SK-MEL-5 (cell line): ENCODE measurements at places on chromosomes 12 and 14. TPM values are rescaled to one million over a fixed set of nuclear protein-coding genes. Genes with fewer than 3 reads are reported as not detected.

DNA sequence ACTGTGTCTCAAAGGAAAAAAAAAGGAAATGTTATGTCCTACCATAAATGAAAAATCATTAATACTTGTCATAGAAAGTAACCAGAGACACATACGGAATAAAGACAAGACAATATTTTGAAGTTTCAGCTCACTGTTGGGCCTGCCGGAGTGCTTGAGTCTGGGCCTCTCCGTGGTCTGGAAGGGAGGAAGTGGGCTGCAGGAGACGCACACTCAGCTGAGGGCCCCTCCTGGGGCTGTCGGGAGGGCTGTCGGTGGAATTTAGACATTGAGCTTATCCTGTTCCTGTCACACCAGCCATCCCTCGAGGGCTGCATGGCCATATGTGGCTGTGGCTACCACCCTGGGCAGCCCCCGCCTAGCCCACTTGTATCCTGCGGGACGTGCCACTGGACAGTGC is 80.6 kb downstream of the DDX51 start:
- no peak for DNase-seq

GRCh38 chr12:116143909-116144308 is 133.6 kb downstream of the MED13L start:
- no peak for DNase-seq

DNA sequence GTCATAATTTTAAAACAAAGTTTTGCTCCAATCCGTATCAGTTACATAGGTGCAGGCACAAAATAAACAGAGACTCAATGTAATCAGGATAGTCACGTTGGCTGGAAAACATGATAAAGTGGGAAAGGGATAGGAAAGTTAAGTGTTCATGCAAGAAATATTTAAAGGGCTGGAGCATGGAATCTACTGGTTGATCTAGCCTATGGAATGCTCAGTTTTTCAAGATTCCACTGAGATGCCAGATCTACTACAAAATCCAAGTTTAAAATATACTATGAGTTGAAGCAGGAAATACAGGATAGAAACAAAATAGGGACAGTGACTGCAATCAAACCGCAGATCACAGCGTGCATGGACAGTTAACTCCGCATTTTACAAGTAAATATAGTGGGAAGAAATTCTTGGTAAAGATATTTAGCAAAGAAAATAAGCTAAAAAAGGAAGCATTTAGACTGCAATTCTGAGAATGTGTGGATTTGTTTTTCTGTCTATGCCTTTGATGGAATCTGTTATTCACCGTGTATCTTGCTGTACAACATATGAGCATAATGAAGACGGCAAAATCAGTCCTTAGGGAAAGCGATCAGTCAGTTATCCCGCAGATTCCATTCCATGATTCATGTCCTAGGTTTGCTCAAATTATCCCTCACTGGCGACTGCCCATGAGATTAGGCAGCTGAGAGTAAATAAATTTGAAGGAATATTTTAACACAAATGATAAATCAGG is 1044.3 kb downstream of the FLRT2 start:
- no peak for DNase-seq

DNA sequence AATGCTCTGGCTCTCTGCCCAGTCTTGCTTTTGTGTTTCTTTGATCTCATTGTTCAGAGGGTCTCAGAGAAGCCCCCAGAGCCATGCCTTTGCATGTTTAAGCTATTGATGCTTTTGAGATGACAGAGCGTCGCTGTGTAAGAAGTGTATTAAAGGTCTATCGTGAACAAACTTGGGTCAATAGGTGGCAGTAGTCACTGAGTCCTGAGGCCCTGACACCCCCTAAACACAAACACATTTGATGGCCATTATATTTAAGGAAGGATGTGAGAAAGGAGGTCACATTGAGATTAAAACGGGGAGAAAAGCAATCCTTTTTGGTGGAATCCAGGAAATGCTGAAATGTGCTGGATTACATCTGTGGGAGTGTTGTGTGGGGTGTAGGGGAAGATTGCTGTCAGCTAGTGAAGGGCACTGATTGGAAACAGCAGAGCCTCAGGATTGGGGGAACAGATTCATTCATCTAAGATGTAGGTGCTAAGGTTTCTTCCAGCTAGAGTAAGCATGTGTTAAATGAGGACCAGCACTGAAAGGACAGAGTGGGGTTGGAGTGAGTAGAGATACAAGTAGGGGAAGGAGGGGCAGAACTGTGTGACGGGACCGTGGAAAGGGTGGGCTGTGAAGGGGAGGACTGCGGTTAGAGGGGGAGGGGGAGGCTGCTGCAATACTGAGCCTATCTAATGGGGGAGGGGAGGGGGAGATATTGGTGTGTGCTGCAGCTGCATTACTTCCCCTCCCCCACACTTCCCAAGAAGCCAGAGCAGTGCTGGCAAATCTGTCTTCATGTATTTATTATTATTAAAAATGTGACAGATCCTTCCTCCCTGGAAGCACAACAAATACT is 12.7 kb downstream of the NGDN start:
- no peak for DNase-seq

DNA sequence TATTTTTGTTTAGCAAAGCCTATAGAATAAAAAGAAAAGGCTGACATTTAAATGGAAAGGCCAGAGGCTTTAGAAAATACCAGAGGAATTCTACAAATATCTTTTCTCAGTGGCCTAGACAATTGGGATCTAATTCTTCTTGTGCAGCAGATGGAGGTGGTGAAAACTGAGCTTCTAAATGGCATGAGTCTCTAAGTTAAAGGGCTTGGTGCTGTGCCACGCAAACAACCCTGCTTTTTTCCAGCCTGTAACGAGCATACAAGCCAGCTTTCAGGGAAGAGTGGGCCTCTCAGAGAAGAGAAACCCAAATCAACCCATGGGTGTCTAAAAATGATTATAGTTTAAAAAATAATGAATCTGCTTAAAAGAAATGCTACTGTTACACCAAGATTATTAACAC is 237.9 kb upstream of the NAV3 start:
- no peak for DNase-seq

- no peak for DNase-seq
Measured at GRCh38 chr14:61573748-61574513, 121.4 kb upstream of the HIF1A start.

LRTM2 gene
- not detected in 2 replicates for total RNA-seq

SMIM41 gene
- not detected in 2 replicates for total RNA-seq

DNA sequence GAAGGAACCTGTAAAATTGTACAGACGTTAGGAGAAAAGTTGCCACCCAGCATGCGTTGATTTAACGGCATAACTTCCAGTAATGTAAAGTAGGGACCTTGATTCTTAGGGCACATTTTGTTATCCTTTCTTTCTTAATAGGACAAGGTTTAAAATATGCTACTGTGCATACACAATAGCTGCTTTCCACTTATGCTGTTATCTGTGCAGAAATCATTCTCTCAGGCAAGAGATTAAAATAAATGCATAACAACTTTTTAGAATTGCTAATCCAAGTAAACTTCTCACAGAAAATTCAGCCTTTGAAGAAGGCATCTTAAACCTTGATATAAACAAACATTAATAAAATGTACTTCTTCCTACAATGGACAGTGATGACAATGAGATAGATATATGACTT is 16.0 kb upstream of the PTCSC3 start:
- no peak for DNase-seq

GRCh38 chr12:48969833-48970701 is 1.5 kb downstream of the WNT10B start:
- no peak for DNase-seq

DNA sequence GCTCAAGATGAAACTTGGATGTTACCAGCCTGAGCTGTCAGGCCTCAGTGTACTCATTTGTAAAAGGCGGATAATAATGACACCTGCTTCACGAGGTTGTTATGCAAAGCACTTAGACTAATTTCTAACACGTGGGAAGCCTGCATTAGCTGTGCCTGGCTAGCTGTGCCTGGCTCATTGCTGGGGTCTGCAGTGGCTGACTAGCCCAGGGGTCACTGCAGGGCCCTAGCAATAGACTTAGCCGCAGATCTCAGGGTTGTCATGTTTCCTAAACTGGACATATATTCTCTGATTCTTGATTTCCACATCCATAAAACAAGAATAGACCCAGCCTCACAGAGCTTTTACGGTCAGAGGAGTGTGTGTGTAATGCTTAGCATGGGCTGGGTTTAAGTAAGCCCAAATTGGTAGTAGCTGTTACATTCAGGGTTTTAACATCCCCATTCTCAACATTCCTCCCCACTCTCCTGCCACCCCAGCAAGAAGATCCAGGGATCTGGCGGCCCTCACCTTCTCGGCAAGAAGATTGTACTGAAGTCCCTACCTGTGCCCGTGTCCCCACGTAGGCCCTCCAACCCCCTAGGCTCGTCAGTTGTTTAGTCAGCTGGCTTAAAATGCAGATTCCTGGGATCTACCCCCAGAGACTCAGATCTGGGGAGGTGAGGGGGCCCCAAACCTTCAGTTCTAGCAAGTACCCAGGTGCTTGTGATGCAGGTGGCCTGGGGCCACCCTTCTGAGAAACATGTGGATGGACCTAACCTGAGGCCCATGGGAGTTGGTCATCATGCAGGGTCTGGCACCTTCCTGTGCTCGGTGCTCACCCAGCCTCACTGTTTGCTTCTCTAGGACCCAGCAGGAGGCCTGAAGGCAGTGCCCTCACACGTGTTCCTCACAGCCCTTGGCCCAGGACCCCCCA is 8.6 kb downstream of the NR4A1 start:
- no peak for DNase-seq

GRCh38 chr12:38838056-38838850 is 67.1 kb downstream of the CPNE8 start:
- DNase-seq, result no peak

TGM1 gene
- 0.08 TPM in 1 of 2 replicates, not detected in the other for total RNA-seq

KRT78 gene
- 0.34 TPM in 1 of 2 replicates, not detected in the other for total RNA-seq

DNA sequence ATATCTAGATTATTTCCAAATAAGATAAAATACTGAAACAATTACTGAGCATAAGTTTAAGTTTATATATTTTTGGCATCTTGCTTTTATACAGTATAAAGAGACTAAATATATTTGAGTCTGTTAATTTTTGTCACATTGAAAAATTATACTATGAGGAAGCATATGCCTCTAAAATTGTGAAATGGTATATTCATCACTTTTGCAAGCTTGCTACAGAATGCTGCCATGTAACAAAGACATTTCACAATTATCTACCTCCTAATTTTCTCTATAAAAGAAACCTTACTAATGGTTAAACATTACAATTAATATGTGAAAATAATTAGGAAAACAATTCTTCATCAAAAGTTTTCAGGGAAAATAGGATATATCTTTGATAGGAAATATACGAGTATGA is 22.7 kb upstream of the MUCL1 start:
- no peak for DNase-seq

LTBP2 gene
- total RNA-seq, result 0.59 and 1.7 TPM in 2 replicates

SAMD4A gene
- 16.2 and 18.0 TPM in 2 replicates for total RNA-seq

PMCH gene
- total RNA-seq, result not detected in 2 replicates

SCNN1A gene
- not detected in 2 replicates for total RNA-seq

GRCh38 chr14:33836900-33837577 is 113.8 kb downstream of the EGLN3 start:
- no peak for DNase-seq

DNA sequence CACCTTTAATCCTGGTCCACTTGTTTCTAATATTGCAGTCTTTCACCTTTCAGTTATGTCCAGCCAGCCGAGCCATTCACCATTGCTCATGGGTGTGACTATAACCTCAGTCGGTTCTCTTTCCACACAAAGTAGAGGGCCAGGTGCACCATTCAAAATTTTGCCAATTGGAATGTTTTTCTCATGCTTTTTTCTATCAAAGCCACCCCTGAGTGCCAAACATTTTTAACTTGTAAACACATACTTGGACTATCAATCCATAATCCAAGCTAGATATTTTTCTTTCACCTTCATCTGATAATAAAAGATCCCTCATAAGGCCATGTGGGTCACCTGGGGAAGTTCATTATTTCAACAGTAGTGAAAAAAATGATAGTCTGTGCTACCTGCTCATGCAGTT is 52.4 kb downstream of the CCER1 start:
- DNase-seq, result no peak

RNASE4 gene
- 0.82 and 2.7 TPM in 2 replicates for total RNA-seq

GRCh38 chr12:25594376-25594775 is 41.3 kb upstream of the LMNTD1 start:
- no peak for DNase-seq

DNA sequence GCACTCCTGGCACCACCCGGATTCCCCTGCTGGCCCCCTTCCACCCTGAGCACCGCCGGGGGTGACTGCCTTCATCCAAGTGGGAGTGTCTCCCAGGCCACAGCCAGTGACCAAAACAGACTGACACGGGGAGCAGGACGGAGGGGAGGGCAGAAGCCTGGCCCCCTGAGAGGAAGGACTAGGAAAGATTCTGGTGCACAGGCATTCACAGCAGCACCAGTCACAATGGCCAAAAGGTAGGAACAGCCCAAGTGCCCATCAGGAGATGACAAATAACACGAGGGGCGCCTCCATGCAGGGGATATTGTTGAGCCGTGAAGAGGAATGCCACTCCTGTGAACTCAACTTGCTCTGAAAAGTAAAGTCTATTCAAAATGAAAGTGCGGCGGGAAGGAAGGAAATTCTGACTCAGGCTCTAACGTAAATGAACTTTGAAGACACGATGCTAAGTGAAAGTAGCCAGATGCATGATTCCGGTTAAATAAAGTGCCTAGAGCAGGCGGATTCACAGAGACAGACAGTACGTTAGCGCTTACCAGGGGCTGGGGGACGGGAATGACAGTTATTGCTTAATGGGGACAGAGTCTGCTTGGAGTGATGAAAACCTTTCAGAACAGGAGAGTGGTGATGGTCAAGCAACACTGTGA is 146.1 kb upstream of the NCOR2 start:
- peak; percentile 38 for DNase-seq

DNA sequence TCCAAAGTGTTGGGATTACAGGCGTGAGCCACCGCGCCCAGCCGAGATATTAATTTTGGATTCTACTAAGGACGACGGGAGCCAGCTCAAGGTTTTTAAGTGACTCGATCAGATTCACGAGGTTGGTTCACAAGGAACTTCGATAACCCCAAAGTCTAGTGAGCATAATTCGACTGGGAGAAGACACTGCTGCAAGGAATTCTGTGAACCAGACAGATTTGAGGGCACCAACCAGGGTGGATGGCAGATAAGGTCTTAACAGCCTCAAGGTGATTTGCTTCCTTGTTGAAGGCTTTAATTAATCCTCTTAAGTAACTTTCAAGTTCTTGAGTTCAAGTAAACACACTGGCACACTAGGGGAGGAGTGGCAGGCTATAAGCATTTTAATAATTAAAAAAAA is 1.1 kb upstream of the KLHDC2 start:
- no peak for DNase-seq
